Gastroesophageal sphincter (tissue), 4 donors: ENCODE measurements at places on chromosomes 11 and 22.

- no peak for ATAC-seq
Measured at GRCh38 chr11:9827708-9828107, 163.8 kb downstream of the SWAP70 start.

DNA sequence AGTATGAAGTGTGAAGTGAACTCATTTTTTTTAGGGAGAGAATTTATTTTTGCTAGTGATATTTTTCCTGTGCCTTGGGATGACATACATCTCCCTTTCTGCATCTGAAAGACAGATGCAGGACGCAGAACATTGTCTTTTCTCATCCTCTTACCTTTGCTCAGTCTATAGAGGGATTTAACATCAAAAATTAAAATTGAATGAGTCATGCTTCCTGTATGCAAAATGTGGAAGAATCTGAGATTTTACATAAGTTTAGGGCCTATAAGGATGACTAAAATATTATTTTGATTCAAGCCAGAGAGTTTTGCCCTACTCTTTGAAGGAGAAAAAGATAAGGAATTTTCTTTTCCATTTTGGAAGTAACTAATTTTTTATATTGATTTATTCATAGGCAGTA is 27.3 kb downstream of the XRCC6 start:
- no peak for ATAC-seq

GRCh38 chr22:20595461-20595860 is 88.1 kb downstream of the MED15 start:
- no peak for ATAC-seq

- ATAC-seq: peak; percentile 70
Measured at GRCh38 chr11:117876341-117877119, at the start of gene FXYD6. FXYD6 (minus strand) TSS chr11:117876658; CDS start chr11:117842776, 33,882 bp downstream.

GRCh38 chr11:121892131-121892681 is 223.8 kb downstream of the BLID start:
- ATAC-seq: peak; percentile 23

- ATAC-seq: no peak
Measured at GRCh38 chr11:93220078-93220477, 22.3 kb upstream of the SLC36A4 start.

DNA sequence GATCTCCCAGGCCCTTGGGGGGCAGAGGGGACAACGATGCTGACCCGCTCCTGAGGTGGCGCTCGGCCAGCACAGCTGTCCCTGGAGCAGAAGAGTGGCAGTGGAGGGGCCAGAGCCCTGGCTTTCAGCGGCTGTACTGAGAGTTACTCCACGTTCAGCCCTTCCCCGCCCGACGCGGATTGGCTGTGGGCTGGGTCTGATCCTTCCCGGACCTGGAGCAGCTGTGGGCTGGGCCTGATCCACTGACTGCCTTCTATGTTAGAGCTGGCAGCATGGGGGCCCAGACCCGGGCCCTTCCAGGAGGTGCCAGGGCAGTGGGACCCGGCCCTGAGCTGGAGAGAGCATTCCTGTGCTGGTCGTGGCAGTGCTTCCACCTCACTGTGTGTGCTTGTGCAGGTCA is 27.8 kb downstream of the YWHAH start:
- ATAC-seq: no peak

GRCh38 chr11:2269601-2270321 is 627 bp downstream of the ASCL2 start:
- no peak for ATAC-seq

GRCh38 chr11:122647736-122648275 is 7.7 kb upstream of the UBASH3B start:
- no peak for ATAC-seq

DNA sequence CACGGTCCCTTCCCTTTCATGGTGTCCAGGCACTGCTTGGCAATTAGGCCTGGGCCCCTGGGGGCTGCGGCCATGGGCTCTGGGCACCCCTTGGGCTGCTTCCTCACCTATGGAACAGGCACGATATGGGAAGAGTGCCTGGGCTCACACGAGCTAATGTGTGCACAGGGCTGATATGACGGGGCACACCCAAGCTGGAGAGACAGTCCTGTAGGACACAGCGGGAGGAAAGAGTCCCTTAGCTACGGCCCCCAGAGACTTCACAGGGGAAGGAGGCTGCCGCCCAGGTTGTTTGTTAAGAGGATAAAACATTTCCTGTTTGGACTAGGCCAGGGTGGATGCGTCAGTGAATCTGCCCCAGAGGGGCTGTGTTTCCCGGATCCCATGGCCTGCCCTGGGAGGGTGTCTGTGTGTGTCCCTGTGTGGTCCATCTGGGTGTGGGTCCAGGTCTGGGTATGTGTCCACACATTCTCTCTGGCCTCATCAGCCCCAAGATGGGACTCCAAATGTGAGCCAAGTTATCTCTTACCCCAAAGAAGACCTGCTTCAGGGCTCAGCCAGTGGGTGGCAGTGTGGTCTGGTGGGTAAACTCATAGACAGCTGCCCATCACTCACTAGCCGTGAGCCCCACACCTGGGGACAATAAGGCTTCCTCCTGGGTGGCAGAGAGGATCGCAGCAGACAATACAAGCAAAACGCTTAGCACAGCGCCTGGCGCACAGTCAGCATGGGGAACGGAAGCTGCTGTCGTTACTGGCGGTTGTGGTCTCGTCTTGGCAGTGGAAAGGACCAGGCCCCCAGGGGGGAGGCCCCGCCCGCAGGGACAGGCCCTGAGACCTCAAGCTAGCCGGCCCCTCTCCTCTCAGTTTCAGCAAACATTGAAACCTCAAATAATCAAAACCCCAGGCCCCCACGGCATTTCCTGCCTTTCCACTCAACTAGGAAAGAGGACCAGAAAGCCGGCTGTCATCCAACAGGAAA is 3.2 kb upstream of the EMID1 start:
- ATAC-seq: no peak

GRCh38 chr11:111417011-111417765 is 38.1 kb upstream of the POU2AF1 start:
- peak; percentile 13 for ATAC-seq

DNA sequence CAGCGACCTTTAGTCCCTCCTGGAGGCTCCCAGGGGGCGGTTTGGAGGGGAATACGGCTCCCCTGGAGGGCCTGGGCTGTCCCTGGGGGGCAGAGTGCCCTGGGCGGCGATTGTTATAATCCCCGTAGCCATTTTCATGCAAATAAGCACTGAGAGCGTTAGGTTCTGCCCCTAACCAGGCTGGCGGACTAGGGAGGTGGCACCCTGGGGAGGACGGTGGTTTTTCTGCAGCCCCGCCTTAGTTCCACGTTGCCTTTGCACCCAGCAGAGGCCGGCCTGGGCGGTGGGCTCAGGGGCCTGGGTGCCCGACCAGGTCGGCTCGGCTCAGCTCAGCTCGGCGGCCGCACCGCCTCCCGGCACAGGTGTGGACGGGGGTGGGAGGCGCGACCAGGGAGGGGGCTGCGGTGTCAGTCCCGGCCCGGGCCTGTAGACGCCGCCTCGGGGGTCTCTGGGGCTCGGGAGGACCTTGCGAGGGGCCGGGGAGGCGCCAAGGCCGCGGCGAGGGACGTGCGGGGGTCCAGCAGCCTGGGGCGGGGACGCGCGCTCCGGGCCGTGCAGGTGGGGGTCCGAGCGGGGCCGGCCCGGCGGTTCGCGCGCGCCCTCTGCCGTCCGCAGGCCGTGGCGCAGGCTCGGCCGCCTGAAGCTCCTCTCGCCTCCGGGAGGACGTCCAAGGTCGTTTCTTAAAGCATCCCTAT is 2.3 kb upstream of the DUSP8 start:
- ATAC-seq: peak; percentile 39

DNA sequence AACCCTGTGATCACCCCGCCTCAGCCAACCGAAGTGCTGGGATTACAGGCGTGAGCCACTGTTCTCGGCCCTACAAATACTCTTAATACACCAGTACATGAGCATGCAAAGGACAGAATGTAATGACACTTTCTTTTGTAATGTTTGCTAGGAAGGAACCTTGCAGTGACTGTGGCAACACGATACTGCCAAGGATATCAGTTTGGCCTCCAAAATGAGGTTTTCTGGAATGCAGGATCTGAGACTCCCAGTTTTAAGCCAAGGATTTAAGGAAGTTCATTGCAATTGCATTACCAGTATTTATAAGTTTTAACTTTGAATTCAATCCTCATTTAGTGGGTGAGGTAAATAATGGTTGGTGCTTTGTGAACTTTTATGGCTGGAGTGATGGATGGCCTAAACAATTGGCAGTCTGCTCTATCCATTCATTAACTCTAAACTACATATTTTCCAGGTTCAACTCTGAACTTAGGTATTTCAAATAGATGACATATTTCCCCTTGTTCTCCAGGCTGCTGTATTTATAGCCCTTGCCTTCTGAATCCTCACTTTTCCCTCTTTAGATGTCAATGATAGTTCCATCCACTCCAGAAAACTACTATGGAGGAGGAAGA is 330.3 kb downstream of the C11orf87 start:
- no peak for ATAC-seq

- no peak for ATAC-seq
Measured at GRCh38 chr11:119619665-119620064, 109.3 kb downstream of the NECTIN1 start.

- ATAC-seq: no peak
Measured at GRCh38 chr11:103716363-103716762, 320.1 kb upstream of the DDI1 start.

DNA sequence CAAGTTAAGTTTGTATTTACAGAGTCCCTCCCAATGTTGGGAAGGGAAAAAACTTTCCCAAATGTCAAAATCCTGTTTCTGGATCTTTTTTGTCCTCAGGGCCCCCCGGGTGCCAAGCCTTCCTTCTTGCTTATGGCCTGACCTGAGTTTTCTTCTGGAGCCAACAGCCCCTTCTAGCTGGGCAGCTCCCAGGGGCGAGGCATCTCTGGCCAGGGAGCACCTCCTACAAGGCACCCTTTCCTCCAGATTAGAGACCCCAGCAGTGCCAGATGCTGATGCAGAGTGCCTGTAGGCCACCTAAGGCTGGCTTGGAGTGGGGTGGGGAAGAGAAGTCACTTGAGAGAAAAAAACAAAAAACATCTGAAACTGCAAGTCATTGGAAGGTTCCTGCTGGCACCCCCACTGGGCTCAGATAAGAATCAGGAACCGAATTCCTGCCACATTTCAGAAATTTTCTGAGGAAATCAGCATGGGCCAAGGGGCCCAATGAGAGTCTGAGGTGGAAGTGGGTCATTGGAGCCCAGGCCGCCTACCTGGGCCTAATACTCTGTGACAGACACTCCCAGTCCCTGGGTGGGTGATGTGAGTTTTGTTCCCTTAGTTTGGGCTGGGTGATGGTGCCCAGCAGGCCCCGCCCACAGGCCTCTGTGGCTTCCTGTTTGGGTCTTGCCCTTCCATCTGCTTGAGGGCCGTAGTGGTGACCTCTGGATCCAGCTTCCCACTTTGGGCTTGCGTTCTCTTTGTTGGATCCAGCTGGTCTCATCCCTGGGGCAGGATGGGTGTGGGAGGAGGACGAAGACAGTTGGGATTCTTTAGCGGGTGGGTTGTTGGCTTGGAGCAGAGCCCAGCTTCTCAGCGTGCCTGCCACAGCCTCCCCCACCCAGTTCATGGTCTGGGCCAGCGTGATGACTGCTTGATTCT is 40.6 kb downstream of the PARVA start:
- ATAC-seq: no peak

DNA sequence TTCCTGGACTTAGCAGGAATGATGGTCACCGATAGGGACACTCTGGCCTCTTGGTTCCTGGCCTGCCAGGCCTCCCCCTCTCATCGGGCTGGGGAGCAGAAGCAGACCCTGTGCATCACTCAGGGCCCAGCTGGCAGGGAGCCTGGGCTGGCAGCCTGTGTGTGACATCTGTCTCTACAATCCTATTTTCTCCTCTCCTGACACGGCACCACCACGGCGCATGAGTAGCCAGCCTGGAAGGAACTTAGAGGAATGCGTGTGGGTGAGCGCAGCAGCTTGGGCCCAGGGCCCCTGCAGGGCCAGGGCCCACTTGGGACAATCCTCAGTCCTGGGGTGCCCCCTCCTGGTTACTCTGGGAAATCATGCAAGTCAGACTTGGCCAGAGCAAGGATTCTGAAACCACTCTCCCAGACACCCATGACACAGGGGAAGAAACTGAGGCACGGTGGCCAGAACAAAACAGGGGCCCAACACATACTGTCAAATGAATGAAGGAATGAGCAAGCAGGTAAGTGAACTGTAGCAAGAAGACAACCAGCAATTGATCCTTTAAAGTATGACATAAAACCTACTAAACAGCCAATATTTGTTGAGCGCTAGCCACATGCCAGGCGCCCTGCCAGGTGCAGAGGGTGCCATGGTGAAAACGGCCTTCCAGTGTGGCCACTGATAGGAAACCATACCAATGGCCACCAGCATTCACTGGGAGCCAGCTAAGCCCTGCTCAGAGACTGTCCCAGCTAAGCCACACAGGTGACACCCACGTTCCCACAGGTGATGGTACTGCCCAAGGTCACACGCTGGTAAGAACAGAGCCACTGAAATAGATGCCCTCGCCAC is 13.3 kb downstream of the RSPH14 start:
- ATAC-seq: peak; percentile 71

GRCh38 chr22:25663654-25664053 is 78.3 kb upstream of the MYO18B start:
- ATAC-seq: no peak
